ENCODE measurements at places on chromosomes 5 and 9.
A peak's percentile ranks its signal among the peaks of the same experiment; 100 is the strongest.

DNA sequence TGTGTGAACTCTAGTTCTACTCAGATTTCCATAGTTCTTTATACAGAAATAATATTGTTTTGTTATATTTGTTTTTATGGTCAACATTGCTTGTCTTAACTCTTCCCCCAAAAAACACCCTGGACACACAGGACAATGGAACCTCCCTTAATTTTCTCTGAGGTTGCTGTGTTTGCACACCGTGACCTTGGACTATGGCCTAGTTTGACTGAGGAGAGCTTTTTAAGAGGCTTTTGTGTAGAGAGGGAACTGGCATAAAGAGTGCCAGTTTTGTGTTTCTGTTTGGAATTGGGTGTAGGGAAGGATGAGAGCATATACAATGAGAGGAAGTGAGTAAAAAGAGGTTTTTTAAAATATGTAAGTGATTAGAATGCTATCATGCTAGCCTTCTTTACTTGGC, 101.1 kb upstream of the MEF2C start:
- DNase-seq: no peak

- no peak for DNase-seq
Measured at GRCh38 chr5:172508471-172509404, 54.4 kb upstream of the SH3PXD2B start.

GRCh38 chr5:136409000-136409399, 43.7 kb upstream of the TRPC7 start:
- no peak for DNase-seq

DNA sequence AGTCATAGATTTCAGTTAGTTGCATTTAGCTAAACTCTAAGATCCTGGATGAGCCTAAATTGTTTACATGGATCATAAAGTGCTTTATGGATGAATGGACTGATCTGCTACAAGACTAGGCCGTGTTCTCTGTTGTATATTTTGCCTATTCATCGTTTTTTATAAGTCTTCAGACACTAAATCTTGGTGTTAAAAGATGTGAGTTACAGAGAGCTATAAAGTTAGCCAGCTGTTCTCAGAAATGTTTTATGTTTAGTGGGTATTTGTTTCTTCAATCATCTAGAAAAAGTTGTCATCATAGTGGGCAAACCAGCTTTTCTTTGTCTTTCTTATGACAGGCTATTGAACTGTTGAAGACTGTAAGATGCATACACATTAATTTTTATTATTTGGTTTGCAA, 585.8 kb upstream of the SEMA6A start:
- DNase-seq: no peak

DNA sequence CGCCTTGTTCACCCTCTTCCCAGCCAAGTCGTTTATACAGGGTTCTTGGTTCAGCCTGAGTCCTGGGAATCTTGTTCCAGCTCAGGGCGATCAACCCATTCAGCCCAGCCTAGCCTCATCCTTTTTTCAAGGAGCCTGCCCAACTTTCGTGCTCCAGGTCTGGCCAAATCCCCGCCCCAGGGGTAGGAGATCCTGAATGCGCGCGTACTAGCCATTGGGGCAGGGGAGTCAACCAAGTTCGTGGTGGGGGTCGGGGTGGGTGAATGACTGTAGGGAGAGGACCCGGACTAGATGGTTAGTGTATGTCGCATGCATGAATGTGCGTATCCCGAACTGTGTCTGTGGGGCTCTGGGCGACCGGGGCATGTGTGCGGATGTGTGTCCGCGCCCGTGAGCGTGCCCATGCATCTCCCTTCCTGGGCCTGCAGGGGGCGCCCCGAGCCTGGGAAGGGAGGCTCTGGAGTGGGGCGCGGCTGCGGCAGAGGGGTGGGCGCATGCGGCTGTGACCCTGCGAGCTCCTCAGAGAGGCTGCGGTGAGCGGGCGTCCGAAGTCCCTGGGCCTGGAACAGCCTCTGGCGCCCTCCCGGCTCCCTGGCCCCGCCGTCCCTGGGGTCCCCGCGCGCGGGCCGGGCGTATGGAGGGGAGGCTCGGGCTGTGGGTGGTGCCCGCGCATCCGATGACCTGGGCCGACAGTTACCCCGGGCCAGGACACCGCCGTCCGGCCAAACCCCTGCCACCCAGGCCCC, 8.7 kb downstream of the CCL21 start:
- DNase-seq: peak; percentile 40

DNA sequence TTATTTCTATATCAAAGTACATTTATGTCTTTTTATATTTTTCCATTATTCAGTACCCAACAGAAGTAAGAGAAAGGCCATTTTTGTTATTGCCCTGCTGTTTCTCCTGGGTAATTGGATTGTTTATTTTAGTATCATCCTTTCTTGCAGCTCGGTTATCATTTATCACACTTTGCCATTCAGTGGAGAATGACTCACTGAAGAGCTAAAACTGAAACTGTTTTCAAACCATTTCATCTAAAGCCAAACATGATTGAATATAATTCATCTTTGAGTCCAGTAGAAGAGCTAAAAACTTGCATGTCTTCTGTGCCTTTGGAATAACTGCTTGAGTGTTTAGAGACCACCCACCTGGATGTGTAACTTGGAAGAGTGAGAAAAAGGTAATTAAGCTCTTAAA, 139.5 kb upstream of the PRDM9 start:
- DNase-seq: no peak

DNA sequence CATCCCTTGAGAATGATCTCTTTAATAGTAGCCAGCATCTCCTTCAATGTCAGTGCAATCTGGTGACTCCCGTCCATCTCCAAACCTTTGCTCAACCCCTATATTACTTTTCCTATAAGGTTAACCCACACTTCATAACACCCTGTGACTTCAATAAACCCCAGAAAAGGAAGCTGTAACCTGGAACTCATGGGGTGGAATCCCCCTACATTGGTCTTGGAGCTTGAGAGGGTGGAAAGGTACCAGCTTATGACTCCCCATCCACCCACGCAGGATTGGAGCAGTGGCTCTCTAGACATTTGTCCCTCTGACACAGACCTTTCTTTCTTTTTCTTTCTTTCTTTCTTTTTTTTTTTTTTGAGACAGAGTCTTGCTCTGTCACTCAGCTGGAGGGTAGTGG, 54.7 kb upstream of the ZFR start:
- no peak for DNase-seq

GRCh38 chr9:134344068-134344799, 18.0 kb downstream of the RXRA start:
- DNase-seq: no peak

GRCh38 chr5:108578791-108579190, 168.9 kb upstream of the FER start:
- DNase-seq: no peak

- no peak for DNase-seq
Measured at GRCh38 chr9:38771593-38771992, 51.7 kb upstream of the FAM240B start.

DNA sequence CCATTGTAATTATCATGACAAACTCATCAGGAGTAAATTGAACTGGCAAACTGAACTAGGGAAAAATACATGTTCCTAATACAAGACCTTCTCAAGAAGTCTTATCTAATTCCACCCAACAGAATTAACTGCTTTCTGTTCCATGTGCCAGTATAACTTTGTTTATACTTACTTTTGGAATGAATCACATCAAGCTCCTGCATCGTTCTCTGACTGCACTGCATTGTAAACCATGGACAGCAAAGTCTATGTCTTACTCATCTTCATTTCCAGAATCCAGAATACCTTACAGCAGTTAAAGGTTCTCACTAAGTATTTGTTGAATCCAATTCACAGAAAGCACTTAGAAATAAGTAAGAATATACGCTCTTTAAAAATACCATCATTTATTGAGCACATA, 102.8 kb downstream of the PLK2 start:
- no peak for DNase-seq

DNA sequence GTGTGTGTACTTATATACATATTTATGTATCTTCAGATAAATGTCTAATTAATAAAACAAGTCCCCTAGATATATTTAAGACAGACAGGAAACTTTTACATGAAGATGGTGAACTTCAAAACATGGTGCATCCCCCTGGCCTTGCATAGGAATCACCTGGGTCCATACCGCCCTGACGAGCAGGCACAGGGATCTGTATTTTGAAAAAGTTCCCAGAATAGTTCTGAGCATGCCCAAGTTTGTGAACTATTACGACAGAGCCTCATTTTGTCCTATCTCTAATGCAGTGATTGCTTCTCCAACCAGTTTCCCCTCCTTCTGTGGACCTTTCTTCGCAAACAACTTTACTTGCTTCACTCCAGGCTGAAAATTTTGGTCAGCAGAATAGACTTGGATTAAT, 98.1 kb downstream of the APBA1 start:
- no peak for DNase-seq

DNA sequence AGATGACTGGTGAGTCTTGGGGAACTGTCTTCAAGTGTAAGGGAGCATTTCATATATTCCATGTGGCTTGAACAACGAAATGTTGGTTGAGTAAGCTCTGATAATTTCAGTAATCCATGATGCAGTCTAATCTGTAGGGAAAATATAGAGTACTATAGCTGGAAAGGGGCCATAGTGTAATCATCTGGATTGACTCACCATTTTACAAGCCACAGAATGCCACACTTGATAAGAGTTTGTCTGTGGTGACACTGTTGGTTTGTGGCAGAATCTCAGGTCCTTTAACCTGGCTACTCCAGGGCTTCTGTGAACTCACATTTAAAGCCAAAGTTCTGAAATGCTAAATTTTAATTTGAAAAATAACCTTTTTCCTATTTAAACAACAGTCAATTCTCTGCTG, 16.3 kb upstream of the MAML1 start:
- DNase-seq: no peak

DNA sequence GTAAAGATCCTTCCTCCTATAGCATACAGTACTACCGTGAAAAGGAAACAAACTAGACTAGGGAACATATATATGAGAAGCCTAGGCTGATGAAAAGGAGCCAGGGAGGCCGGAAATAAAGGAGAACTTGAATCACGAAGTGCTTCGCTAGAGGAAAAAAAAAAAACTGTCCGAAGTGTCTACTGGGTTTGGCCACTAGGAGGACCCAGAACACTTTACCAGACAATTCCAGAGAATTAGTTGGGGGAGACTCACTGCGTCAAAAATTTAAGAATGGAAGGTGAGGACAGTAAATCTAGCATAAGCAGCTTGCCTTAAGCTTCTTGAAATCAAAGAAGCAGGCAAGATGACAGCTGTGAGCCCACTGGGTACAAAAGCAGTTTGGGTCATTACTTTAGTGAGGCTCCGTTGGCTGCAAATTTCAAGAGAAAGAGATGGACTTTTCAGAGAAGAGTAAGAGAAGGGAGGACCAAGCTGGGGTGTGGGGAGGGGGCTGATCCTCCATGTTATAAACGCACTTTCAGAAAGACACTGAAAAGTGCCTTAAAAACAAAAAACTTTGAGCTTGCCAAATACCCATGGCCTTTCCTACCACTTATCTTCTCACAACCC, 47.4 kb downstream of the P4HA2 start:
- DNase-seq: peak; percentile 17

GRCh38 chr9:92728831-92729734, 35.5 kb downstream of the BICD2 start:
- DNase-seq: no peak

DNA sequence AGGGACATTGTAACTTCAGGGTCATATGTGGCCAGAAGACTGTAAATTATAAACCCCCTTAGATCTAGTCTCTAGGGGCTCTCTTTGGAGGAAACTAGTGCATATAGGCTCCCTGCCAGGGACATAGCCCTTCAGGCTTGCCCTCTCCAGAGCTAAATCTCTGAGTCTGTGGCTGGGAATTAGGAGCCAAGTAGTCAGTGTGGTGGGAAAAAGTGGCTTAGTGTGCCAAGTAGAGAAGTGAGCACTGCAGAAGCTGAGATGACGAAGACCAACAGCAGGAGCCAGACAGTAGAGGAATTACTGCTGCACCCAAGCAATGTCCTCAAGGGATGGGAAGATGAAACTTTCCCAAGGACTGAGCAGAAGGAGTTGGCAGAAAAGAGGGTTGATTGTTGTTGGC, 71.2 kb downstream of the CWC27 start:
- DNase-seq: no peak

DNA sequence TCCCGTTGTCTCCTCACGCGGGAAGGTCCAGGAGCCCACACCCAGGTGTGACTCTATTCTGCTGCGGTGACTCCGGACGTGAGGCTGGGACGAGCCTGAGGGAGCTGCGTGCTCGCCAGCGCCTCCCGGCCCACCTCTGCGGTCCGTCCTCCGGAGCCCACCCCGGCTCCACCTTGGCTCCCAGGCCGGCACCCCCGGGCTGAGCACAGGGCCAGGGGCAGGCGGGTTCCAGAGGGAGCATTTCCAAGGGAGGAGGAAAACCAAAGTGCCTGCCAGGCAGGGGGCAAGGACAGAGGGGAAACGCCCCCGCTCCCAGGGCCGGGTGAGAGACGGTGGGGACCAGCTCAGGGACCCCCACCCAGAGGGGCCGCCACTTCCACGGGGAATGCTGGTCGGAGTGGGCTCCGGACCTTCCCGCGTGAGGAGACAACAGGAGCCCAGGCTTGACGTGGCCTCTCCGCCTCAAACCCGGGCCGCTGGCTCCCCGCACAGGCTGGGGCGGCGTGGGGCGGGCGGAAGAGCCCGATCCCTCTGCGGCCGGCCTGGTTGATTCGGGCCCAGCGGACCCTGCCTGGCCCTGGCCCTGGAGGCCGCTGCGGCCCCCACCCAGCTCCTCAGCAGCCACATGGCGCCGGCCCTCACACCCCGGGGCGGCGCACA, 26.0 kb downstream of the IRX4 start:
- DNase-seq: no peak

- no peak for DNase-seq
Measured at GRCh38 chr9:98540476-98540875, 168.3 kb downstream of the GABBR2 start.

DNA sequence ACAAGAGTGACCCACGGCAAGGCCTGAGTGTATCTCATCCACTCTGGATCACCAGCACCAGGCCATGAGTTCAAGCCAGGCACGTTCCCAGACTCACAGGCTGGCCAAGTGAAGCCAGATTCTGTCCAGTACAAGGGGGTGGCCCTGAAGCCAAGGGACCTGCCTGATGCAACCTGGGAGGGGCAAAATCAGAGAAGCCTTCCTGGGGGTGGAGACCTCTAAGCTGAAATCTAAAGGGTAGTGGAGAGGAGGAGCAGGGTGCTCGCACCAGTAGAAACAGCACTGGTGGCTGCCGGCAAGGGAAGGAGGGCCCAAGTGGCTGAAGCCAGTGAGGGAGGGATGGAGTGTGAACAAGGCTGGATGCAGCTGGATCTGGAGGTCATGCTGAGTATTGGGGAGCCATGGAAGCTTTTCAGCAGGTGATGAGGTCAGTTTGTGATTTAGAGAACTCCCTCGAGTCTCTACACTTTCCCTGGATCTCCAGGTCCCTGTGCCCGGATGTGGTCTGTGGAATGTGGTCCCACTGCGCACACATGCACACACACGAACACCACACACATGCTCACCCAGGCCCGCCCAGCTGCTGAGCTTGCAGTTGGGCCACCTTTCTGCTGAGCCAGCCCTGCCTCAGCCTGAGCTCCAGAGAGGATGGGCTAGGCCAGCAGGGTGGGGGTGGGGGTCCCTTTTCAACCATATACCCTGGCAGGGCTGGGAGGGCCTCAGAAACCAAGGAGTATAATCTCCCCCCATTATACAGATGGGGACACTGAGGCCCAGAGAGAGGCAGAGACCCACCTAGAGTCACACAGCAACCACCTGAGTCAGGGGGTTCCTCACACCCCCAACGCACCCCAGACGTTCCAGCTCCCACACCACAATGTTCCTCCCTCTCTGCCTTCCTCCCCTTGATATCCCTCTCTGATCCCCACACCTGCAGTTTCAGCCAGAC, 1.6 kb downstream of the PIP5KL1 start:
- DNase-seq: peak; percentile 19
